ENCODE measurements at places on chromosomes 3 and 15. TPM values are rescaled to one million over a fixed set of nuclear protein-coding genes. Genes with fewer than 3 reads are reported as not detected.

DNA sequence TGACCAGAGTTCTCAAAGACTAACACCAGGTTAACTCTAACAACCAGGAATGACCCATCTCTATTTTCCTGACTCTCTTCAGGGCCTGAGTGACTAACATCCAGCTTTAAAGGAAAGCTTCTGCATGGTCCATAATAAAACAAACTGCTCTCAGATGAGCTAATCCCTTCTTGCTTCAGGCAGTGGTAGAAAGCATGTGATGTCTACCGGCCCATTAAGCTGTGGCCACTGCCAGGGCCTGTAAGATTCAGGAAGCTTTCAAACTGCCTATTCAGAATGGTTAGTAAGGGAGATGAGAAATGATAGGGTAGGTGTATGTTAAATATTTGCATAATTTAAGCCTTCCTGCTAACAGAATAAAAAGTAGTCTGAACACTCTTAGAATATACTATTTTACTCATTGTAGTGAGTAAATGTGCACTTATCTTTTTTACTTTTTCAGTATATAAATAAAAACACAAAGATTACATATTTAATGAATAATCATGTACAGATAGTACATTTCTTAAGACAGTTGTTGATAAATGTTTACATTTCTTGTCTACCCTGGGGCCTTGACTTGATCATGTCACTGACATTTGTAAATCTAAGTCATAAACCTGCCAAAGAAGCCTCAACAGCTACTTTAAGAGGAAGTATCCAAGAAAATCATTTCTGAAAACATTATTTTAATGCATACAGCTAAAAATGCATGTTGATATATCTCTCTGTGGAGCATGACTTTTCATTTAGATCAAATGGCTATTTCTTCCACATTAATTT, 222.0 kb downstream of the MCTP2 start:
- peaks cover 31% of the 10 kb centered on the region for H3K36me3 ChIP-seq
- H3K27me3 ChIP-seq, result peaks cover 2% of the 10 kb centered on the region
- H3K4me1 ChIP-seq, result peaks cover 3% of the 10 kb centered on the region
- H3K27ac ChIP-seq, result peak overlapping the region; percentile 46
- no peak for DNase-seq

Gene DUOX2
- polyA plus RNA-seq, result not detected

DNA sequence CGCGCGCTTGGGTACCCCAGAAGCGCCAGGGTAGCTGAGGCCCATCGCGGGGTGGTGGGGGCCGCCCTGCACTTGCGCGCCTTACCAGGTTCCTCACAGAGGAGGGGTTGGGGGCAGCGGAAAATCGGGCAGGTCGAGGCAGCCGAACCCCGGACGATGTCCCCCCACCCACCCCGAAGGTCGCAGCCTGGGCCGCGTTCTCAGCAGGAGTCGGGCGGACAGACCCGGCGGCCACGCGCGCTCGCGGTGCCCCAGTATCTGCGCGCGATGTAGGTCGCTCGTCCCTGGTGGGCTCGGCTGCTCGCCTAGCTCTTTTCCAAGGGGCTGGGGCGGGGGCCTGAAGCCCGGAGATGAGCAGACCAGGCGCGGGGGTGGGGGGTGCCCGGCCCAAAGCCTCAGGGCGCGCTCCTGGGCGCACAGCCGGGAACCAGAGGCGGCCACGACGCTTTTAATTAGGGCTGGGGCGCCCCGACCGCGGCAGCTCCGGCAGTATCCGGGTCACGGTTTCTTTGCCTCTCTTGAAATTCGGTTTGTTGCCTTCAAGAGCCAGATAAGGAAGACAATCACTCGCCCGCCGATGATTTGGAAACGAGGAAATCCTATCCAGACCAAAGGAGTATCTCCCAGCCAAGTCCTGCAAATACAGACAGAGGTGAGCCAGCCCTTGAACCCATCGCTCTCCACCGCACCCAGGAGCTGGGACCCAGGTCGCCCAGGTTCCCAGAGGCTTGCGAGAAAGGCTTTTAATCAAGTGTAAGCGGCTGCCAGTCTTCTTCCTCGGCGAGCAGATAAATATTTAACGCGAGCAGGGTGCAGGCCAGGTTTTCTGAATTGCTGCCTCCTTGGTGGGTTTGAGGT, 4.6 kb downstream of the SKOR1 start:
- no peak overlapping the region for H3K4me3 ChIP-seq
- H3K27ac ChIP-seq, result no peak overlapping the region
- peaks cover 34% of the 10 kb centered on the region for H3K27me3 ChIP-seq
- no peaks in the 10 kb centered on the region for H3K36me3 ChIP-seq
- peaks cover 21% of the 10 kb centered on the region for H3K4me1 ChIP-seq
- no peak for DNase-seq

Gene CCDC32
- polyA plus RNA-seq, result 65.7 TPM

Gene CTXN2
- polyA plus RNA-seq, result not detected

- peaks cover 2% of the 10 kb centered on the region for H3K27me3 ChIP-seq
- no peak for DNase-seq
Observed at GRCh38 chr3:39506863-39507262, 39.4 kb downstream of the MOBP start.

Gene WNT5A
- polyA plus RNA-seq, result not detected

DNA sequence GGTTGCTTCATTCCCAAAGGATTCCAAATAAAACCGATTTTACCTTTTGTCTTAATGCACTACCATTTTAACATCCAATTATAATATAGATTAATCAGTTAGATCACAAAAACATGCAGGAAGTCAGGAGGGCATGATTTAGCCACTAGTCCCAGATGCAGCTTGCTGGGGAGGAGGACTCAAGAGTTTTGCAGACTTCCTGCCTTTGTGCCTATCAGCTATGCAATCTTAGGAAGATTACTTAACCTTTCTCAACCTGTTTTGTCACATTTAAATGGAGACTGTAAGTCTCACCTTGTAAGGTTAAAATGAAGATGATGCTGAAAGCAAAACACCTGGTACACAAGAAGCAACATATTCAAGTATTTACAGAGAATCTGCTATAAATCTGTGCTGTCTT, 242.4 kb upstream of the GOLIM4 start:
- H3K36me3 ChIP-seq, result no peaks in the 10 kb centered on the region
- no peak overlapping the region for H3K4me3 ChIP-seq
- DNase-seq, result no peak
- H3K27ac ChIP-seq, result no peak overlapping the region

- no peak for DNase-seq
- no peak overlapping the region for H3K4me3 ChIP-seq
- no peaks in the 10 kb centered on the region for H3K27me3 ChIP-seq
- no peaks in the 10 kb centered on the region for H3K36me3 ChIP-seq
- no peak overlapping the region for H3K27ac ChIP-seq
- no peaks in the 10 kb centered on the region for H3K4me1 ChIP-seq
Observed at GRCh38 chr3:89577637-89578530, 470.5 kb downstream of the EPHA3 start.

DNA sequence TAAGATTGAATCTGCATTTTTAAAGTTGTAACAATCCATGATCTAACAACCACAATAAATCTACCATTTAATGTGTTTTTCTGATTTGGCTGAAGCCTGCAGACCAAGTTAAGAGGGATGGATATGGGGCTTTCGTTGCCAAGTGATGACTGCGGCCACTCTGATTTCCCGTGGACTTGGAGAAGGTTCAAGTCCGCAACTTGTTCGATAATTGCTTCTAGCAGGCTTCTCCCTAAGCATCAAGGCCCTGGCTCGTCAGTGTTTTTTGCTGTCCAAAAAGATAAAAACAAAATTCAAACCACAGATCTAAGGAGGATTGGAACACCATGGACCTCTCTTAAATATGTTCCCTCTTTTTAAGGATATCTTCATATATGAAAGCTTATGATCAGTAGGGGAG, 256.6 kb downstream of the CNTN3 start:
- no peak overlapping the region for H3K27ac ChIP-seq
- no peak overlapping the region for H3K4me3 ChIP-seq
- no peaks in the 10 kb centered on the region for H3K27me3 ChIP-seq
- H3K36me3 ChIP-seq, result no peaks in the 10 kb centered on the region
- DNase-seq, result no peak

Gene FGF7
- polyA plus RNA-seq, result not detected

GRCh38 chr3:60399861-60400845, 851.1 kb downstream of the FHIT start:
- no peak overlapping the region for H3K4me3 ChIP-seq
- peaks cover 3% of the 10 kb centered on the region for H3K27me3 ChIP-seq
- H3K27ac ChIP-seq, result no peak overlapping the region
- DNase-seq, result no peak
- no peaks in the 10 kb centered on the region for H3K36me3 ChIP-seq
- H3K4me1 ChIP-seq, result no peaks in the 10 kb centered on the region

Gene RAB7A
- 244 TPM for polyA plus RNA-seq

Gene B3GNT5
- polyA plus RNA-seq, result not detected

GRCh38 chr3:182451871-182452270, 341.4 kb upstream of the ATP11B start:
- H3K27ac ChIP-seq, result no peak overlapping the region
- H3K36me3 ChIP-seq, result no peaks in the 10 kb centered on the region
- no peak overlapping the region for H3K4me3 ChIP-seq
- DNase-seq, result no peak
- H3K4me1 ChIP-seq, result no peaks in the 10 kb centered on the region

DNA sequence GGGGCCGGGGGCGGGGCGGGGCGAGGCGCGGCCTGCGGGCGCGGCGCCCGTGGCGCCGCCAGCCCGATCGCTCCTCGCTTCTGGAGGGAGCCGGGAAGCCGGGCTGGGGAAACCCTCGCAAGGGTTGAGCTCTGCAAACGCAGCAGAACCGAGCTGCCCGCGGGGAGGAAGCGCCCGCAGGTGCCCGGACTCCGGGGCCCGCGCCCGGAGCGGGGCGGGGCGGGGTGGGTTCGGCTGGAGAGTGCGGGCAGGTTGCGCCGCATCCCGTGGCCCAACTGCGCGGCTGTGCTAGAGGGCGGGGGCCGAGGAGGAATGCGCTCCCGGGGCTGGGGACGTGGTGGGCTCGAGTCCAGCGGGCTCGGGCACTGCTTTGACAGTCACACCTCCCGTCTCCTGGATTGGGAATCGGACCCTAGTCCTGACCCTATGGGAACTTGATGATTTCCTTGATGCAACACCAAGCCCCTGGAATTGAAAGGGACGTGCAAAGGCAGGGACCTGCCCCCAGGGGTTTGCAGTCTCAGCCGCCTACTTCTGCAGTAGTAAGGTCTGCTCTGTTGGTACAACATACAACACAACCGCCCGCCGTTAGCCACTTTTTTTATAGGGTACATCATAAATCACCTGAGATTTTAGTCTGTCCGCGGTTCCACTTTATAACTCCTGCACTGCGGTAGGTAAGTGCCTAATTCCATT, 34.3 kb downstream of the ZBTB38 start:
- H3K4me1 ChIP-seq, result peaks cover 68% of the 10 kb centered on the region
- H3K27me3 ChIP-seq, result peaks cover 8% of the 10 kb centered on the region
- peak overlapping the region; percentile 94 for H3K4me3 ChIP-seq
- peak overlapping the region; percentile 75 for H3K27ac ChIP-seq
- DNase-seq, result peak; percentile 46

Gene SLC51A
- polyA plus RNA-seq, result not detected

Gene CYP1A2
- polyA plus RNA-seq, result not detected

Gene MESP1
- 5.4 TPM for polyA plus RNA-seq

- DNase-seq, result no peak
- no peak overlapping the region for H3K4me3 ChIP-seq
- peaks cover 10% of the 10 kb centered on the region for H3K27me3 ChIP-seq
- no peaks in the 10 kb centered on the region for H3K4me1 ChIP-seq
- no peak overlapping the region for H3K27ac ChIP-seq
- no peaks in the 10 kb centered on the region for H3K36me3 ChIP-seq
Observed at GRCh38 chr3:122189357-122189756, 5.9 kb downstream of the CASR start.

GRCh38 chr15:63156086-63156710, 1.1 kb downstream of the RPS27L start:
- H3K27me3 ChIP-seq, result peaks cover 7% of the 10 kb centered on the region
- peak overlapping the region; percentile 94 for H3K27ac ChIP-seq
- H3K4me1 ChIP-seq, result peaks cover 25% of the 10 kb centered on the region
- H3K4me3 ChIP-seq, result peak overlapping the region; percentile 99

Gene GOLGA8S
- polyA plus RNA-seq, result 0.07 TPM

GRCh38 chr15:101664303-101664913, 12.2 kb upstream of the TM2D3 start:
- no peak for DNase-seq
- no peak overlapping the region for H3K27ac ChIP-seq
- peaks cover 27% of the 10 kb centered on the region for H3K36me3 ChIP-seq
- no peaks in the 10 kb centered on the region for H3K27me3 ChIP-seq
- no peak overlapping the region for H3K4me3 ChIP-seq

DNA sequence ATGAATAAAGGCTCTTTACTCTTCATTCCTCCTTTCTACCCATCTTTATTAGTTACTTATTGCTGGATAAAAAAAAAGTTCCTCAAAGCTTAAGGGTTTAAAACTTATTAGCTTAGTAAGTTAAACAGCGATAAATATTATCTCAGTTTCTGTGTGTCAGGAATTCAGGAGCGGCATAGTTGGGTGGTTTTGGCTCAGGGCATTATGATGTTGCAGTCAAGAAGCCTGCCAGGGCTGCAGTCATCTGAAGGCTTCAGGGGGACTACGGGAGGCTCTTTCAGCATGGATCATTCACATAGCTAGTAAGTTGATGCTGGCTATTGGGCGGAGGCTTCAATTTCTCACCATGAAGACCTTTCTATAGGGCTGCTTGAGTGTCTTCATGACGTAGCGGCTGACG, 1.9 kb upstream of the DLG1 start:
- H3K4me1 ChIP-seq, result peaks cover 57% of the 10 kb centered on the region
- peaks cover 14% of the 10 kb centered on the region for H3K27me3 ChIP-seq
- no peak overlapping the region for H3K27ac ChIP-seq
- H3K36me3 ChIP-seq, result no peaks in the 10 kb centered on the region
- no peak overlapping the region for H3K4me3 ChIP-seq
- no peak for DNase-seq

DNA sequence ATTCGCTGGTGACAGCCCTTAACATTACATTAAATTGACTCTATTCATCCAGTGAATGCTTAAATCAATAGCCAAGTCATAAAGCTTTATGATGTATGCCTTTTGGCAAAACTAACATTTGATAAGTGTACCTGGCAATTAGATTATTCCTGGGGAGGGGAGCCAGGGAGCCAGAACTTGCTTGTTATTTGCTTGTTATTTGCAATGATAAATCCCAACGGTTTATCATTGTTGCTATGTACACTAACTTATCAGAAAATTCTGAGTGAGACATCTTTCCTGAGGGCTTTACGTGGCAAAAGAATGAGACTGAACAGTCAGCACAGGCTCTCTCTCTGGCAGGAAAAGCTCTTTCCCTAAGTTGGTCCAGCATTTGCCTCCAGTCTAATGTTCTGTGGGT, 35.8 kb upstream of the FBN1 start:
- H3K27ac ChIP-seq, result no peak overlapping the region
- H3K4me3 ChIP-seq, result no peak overlapping the region
- peaks cover 4% of the 10 kb centered on the region for H3K27me3 ChIP-seq
- H3K4me1 ChIP-seq, result no peaks in the 10 kb centered on the region

Gene ZNF80
- 1.7 TPM for polyA plus RNA-seq

Measured in immature natural killer cell (primary cell).